ENCODE measurements at places on chromosomes 5 and 9. TPM values are rescaled to one million over a fixed set of nuclear protein-coding genes. Genes with fewer than 3 reads are reported as not detected.

Gene ZCCHC9
- total RNA-seq = 15.0 TPM

Gene MYMK
- not detected for total RNA-seq

Gene PDCD1LG2
- total RNA-seq = 2.1 TPM

Gene CDX1
- total RNA-seq = not detected

Gene PRR16
- total RNA-seq = 1.9 TPM

Gene MTAP
- total RNA-seq = 18.3 TPM

- no peaks in the 10 kb centered on the region for H3K4me1 ChIP-seq
- no peak for DNase-seq
- peaks cover 6% of the 10 kb centered on the region for H3K36me3 ChIP-seq
- no peak overlapping the region for H3K27ac ChIP-seq
- no peaks in the 10 kb centered on the region for H3K27me3 ChIP-seq
These were observed 56.0 kb upstream of the RARS1 start for GRCh38 chr5:168430296-168430695.

GRCh38 chr9:4689021-4689420 is 9.7 kb downstream of the CDC37L1 start:
- no peaks in the 10 kb centered on the region for H3K27me3 ChIP-seq
- no peaks in the 10 kb centered on the region for H3K4me1 ChIP-seq
- H3K36me3 ChIP-seq = peaks cover 8% of the 10 kb centered on the region
- no peak overlapping the region for H3K27ac ChIP-seq

DNA sequence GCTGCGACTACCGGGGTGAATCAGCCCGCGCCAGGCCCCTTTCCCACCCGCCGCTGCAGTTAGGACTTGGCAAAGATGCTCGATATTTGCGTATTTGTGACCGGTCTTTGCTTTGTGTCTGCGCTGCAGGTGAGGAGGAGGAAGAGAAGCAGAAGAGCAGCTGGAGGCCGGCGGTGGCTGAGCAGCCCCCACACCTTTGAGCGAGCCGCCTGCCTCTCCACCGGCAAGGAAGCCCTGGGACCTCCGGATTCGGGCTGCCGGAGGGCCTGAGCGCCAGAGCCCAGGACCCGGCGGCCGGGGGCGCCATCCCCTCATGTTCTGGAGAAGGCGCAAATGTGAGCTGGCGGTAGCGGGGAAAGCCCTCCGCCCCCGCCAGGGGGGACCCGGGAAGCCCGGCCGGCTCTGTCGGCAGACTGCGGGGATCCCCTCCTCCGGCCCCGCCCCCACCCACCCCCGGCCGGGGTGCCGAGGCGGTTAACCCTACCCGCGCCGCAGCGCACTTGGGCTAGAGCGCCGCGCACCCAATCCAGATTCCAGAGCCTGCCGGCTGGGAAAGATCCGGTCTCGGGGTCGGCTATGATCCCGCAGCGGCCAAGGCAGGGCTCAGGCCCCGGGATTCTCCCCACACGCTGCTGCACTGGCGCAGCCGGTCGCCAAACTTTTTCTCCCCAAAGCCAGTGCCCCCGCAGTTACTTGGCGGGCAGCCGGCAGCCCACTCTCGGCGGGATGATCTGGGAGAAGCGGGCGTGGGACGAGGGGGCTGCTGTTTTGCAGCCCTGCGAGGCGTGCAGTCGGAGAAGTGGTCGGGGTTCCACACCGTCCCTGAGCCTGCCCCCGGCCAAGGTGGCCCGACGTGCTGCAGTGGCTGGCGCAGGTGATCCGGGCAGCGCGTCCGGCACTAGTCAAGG is 800 bp upstream of the KCNN2 start:
- peak overlapping the region; percentile 15 for H3K4me3 ChIP-seq
- DNase-seq = no peak
- H3K27me3 ChIP-seq = peaks cover 20% of the 10 kb centered on the region
- no peak overlapping the region for H3K27ac ChIP-seq
- H3K36me3 ChIP-seq = no peaks in the 10 kb centered on the region

- no peak overlapping the region for H3K27ac ChIP-seq
- no peaks in the 10 kb centered on the region for H3K27me3 ChIP-seq
- H3K4me3 ChIP-seq = no peak overlapping the region
- DNase-seq = no peak
These were observed 180.8 kb downstream of the HSD17B3 start for GRCh38 chr9:96121136-96121535.

DNA sequence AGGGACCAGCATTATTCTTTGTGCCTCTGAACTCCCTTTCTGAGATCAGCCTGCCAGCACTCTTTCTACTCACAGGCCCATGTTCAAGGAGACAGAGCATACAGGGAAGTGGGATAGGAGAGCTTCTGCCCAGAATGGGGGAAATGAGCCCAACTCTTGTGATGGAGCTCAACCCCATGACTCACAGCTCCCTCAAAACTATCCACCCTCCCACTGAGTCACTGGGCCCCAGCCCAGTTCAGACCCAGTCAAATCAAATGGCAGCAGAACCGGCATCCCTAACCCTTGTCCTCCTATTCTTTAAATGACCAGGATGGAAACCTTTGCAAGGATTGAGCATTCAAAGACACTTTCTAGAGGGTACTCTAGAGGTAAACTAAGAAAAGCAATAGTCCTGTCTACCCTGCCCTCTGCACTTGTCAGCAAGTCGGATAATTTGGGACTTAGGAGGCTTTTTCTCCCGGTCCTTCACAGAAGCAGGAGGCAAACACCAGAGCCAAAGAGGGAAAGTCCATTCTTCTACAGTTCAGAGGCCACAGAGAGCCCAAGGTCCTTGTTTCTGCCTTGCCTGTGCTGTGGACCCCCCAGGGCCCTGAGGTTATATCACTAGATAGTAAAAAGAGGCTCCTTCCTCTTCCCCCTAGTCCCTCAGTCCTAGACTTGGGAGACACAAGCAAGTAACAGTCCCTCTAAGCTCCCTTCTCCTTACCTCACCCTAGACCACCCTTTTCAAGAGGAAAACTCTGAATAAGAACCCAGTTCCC is 3.2 kb downstream of the ATOSB start:
- peaks cover 9% of the 10 kb centered on the region for H3K36me3 ChIP-seq
- H3K27ac ChIP-seq = peak overlapping the region; percentile 24
- no peak for DNase-seq
- peaks cover 34% of the 10 kb centered on the region for H3K4me1 ChIP-seq
- H3K27me3 ChIP-seq = no peaks in the 10 kb centered on the region

DNA sequence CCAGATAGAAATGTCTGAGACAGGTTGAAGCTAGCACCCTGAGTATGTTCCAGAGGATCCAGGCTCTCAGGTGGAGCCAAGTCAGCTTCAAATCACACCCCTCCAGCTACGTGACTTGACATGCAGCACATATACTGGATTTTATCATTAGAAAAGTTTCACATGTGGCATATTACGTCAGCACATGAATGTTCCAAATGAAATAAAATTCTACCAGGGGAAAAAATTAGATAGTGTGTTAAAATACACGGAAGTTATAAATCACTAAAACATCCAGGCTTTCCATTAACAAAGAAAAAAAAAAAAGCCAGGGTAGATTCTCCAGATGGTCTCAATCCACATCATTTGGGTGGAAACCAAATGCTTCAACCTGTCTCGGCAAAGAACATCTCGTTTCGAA is 251.6 kb downstream of the MPDZ start:
- H3K27me3 ChIP-seq = no peaks in the 10 kb centered on the region
- DNase-seq = no peak
- H3K4me1 ChIP-seq = no peaks in the 10 kb centered on the region
- H3K4me3 ChIP-seq = no peak overlapping the region
- no peaks in the 10 kb centered on the region for H3K36me3 ChIP-seq
- no peak overlapping the region for H3K27ac ChIP-seq

GRCh38 chr9:134516464-134516863 is 125.1 kb upstream of the COL5A1 start:
- no peak overlapping the region for H3K4me3 ChIP-seq
- DNase-seq = no peak
- no peak overlapping the region for H3K27ac ChIP-seq
- no peaks in the 10 kb centered on the region for H3K27me3 ChIP-seq
- H3K4me1 ChIP-seq = no peaks in the 10 kb centered on the region
- H3K36me3 ChIP-seq = no peaks in the 10 kb centered on the region

GRCh38 chr5:118199801-118200200 is 788.5 kb downstream of the DTWD2 start:
- no peak overlapping the region for H3K4me3 ChIP-seq
- DNase-seq = no peak
- no peak overlapping the region for H3K27ac ChIP-seq
- H3K27me3 ChIP-seq = no peaks in the 10 kb centered on the region
- H3K4me1 ChIP-seq = peaks cover 4% of the 10 kb centered on the region
- no peaks in the 10 kb centered on the region for H3K36me3 ChIP-seq

GRCh38 chr5:129904667-129905472 is 605 bp downstream of the CHSY3 start:
- no peaks in the 10 kb centered on the region for H3K36me3 ChIP-seq
- peaks cover 16% of the 10 kb centered on the region for H3K4me1 ChIP-seq

DNA sequence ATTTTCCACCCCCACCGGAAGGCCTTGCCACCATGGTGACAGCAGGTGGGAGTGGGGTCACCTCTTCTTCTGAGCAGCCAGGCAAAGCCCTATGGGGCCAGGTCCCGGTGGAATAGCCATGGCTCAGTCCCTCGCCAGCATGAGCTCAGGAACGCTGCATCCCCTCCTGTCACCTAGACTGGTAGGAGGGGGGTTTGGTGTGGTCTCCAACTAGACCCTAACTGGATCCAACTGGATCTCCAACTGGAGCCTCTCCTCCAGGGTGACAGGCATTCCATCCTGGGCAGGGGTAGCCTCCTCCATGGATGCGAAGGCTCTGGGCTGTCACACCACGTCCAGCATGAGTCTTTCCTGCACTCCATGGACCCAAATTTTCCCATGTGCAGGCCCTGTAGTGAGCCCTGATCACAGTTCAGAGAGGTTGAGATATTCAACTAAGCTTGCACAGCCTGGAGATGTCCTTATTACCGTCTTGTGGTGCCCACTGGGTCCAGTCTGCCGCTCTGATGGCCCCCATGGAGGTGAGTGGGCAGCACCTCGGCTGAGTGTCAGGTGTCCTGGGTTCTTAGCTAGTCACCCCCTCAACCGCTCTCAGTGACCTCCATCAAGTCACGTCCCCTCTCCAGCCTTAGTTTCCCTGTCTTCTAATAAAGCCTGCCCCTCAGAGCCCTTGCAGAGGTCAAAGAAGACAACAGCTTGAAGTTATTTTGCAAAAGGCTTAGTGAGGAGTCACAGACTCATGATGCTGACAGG is 18.6 kb upstream of the FIBCD1 start:
- no peak overlapping the region for H3K27ac ChIP-seq
- H3K4me3 ChIP-seq = no peak overlapping the region
- H3K36me3 ChIP-seq = no peaks in the 10 kb centered on the region
- no peaks in the 10 kb centered on the region for H3K27me3 ChIP-seq
- DNase-seq = no peak

DNA sequence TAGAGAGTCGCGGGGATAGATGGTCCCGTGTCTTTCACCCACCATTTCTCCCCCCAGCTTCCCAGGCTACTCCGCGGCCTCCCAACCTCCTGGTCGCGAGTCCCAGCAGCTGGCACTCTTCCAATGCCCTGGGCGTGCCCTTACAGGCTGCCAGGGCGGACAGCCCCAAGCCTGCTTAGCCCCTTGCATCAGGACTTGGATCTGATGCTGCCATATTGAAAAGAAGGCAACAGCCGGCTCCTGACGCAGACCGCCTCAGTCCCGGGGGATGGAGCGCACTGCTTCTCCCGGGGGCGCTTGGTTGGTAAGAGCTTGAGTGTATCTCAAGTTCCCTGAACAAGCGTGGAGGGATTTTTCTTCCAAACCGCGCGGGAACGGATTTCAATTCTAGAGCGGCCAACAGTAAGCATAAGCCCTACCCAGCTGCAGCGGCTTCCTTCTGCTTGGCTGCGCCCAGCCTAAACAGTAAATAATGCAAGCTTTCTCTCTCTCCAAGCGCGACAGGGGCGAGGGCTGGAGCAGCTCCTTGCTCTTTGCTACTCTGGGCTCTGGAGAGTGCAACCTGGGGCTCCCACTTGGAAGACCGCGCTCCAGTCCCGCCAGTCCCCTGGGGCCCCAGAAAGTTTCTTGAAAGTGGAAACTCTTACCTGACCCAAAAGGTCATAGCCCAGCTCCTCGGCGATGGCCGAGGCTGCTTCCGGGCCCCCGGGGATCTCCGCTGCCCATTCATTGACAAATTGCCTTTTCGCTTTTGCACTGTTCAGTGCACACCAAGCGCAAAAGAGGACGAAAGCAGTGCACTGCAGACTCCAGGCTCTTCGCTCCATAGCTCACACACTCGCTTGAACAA is 607 bp downstream of the PCSK1 start:
- no peak for DNase-seq
- H3K4me3 ChIP-seq = no peak overlapping the region
- peaks cover 7% of the 10 kb centered on the region for H3K27me3 ChIP-seq
- peaks cover 5% of the 10 kb centered on the region for H3K4me1 ChIP-seq

- no peak overlapping the region for H3K4me3 ChIP-seq
- no peaks in the 10 kb centered on the region for H3K36me3 ChIP-seq
- H3K4me1 ChIP-seq = peaks cover 6% of the 10 kb centered on the region
- no peaks in the 10 kb centered on the region for H3K27me3 ChIP-seq
- DNase-seq = no peak
- H3K27ac ChIP-seq = no peak overlapping the region
These were observed 87.1 kb downstream of the ENTREP1 start for GRCh38 chr9:69411931-69412740.

DNA sequence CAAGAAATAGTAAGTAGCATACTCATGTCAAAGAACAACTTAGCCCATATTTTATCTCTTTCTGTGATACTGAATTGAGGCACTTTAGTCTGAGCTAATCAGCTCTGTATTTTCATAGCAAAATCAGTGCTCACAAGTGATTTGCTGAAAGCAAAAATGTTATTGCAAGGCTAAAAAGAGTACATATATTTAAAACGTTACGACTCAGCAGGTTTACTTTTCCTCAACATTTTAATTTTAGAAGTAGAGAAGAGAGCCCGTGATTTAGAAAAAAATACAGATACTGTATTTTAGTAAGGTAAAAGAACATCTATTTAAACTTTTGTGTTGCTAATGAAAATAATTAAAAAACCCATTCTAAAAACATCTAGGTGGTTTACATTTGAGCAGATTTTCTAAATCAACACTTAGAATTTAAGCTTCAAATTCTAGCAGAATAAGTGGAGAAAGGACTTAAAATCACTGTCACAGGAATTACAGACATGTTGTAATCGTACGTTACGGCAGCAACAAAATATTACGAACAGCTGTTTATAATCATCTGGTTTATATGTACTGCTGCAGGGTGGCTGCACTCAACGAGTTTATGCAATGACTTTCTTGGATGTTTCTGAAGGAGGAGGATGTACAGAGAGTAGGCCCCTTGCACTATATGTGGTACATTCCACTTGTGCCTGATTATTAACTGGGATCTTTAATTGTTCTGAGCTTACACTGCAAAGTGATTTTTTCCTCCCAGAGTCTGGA is 20.1 kb downstream of the SREK1 start:
- H3K27ac ChIP-seq = no peak overlapping the region
- H3K27me3 ChIP-seq = no peaks in the 10 kb centered on the region
- H3K36me3 ChIP-seq = peaks cover 41% of the 10 kb centered on the region
- no peak for DNase-seq

GRCh38 chr9:3299872-3300271 is 225.9 kb downstream of the RFX3 start:
- H3K36me3 ChIP-seq = no peaks in the 10 kb centered on the region
- H3K27ac ChIP-seq = no peak overlapping the region
- H3K4me3 ChIP-seq = no peak overlapping the region
- no peaks in the 10 kb centered on the region for H3K4me1 ChIP-seq
- no peaks in the 10 kb centered on the region for H3K27me3 ChIP-seq
- no peak for DNase-seq

GRCh38 chr9:100730086-100730485 is 152.2 kb downstream of the CAVIN4 start:
- no peaks in the 10 kb centered on the region for H3K4me1 ChIP-seq
- no peak for DNase-seq
- no peak overlapping the region for H3K27ac ChIP-seq
- H3K27me3 ChIP-seq = no peaks in the 10 kb centered on the region
- H3K4me3 ChIP-seq = no peak overlapping the region
- H3K36me3 ChIP-seq = no peaks in the 10 kb centered on the region

GRCh38 chr5:103315455-103315854 is 56.9 kb downstream of the MACIR start:
- DNase-seq = no peak
- no peaks in the 10 kb centered on the region for H3K4me1 ChIP-seq
